Putamen (tissue), 1 donor: ENCODE measurements at places on chromosomes 5 and 9.

DNA sequence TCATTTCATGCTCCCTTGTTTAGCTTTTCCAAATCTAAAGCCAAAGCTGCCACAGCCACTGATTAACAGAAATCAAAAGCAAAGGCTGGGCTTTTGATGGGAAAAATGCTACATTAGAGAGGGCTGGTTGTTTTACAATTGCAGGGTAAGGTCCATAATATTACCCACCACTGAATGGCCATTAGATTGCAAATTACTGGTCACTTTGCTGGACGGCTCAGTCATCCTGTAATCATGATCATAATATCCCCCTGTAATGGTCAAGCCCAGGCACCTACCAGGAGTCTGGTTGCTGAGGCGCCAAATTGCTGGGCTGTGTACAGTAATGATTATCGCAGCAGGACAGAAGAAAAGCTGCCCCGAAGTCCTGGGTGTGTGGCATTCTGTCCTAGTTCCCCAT lies 286.5 kb downstream of the ZSWIM6 start:
- no peak for DNase-seq

DNA sequence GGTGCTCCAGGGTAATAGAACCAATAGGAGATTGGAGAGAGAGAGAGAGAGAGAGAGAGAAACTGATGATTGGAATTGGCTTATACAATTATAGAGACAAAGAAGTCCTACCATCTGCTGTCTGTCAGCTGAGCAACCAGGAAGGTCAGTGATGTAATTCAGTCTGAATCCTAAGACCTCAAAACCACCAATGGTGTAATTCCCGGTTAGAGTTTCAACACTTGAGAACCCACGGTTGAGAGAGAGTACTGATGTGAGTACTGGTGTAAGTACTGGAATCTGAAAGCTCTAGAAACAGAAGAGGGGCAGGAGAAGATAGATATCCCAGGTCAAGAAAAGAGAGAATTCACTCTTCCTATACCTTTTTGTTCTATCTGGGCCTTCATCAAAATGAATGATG lies 775.8 kb downstream of the EFNA5 start:
- no peak for DNase-seq

GRCh38 chr5:145350513-145350912 lies 484.6 kb downstream of the PRELID2 start:
- no peak for DNase-seq

DNA sequence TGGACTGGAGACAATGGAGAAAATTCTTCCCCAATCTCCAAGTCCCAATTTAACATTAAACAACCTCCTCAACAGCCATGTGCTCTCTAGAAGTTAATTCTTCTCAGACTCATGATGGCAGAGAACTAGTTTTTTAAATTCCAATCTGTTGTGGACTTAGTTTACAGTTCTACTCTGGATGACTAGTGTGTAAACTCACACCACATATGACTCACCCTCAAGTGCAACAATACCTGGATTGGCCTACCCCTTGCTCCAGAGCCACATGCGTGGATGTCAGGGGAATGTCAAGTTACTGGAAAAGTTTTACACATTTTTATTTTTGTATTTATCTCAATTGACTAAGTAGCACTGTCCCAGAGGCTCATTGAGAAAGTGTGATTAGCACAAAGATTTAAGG lies 136.0 kb upstream of the EFNA5 start:
- no peak for DNase-seq

- DNase-seq, result no peak
Measured at GRCh38 chr5:38719916-38720315, 125.9 kb upstream of the OSMR start.
